Naive thymus-derived CD8-positive, alpha-beta T cell (primary cell): ENCODE measurements at places on chromosomes 12 and 14.

DNA sequence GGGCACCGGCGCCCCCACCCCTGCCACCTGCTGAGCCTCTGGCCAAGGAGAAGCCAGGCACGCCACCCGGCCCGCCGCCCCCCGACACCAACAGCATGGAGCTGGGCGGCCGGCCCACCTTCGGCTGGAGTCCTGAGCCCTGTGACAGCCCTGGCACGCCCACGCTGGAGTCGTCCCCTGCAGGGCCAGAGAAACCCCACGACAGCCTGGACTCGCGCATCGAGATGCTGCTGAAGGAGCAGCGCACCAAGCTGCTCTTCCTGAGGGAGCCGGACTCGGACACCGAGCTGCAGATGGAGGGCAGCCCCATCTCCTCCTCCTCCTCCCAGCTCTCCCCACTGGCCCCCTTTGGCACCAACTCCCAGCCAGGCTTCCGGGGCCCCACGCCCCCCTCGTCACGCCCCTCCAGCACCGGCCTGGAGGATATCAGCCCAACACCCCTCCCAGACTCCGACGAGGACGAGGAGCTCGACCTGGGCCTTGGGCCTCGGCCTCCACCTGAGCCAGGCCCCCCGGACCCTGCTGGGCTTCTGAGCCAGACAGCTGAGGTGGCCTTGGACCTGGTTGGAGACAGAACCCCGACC is 6.5 kb downstream of the SETD1B start:
- no peak for DNase-seq
- H3K27me3 ChIP-seq = no peaks in the 10 kb centered on the region
- peak overlapping the region; percentile 83 for H3K4me3 ChIP-seq
- peaks cover 74% of the 10 kb centered on the region for H3K4me1 ChIP-seq
- peak overlapping the region; percentile 87 for H3K27ac ChIP-seq

DNA sequence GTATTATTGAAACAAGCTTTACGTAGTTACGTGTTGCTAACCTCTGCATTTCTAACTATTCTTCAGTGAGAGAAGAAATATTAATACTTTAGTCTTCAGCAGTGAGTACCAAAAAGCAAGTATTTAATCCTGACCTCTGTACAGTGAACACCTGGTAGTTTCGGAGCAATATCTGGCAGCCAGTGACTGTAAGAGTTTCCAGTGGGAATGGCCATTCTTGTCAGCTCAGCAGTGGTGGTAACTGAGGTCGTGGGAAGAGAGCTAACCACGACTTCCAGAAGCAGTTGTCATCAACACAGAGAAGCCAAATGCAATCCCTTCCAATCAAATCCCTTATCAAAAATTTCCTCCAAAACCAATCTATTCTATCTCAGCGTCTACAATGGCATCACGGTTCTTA is 1500.2 kb upstream of the FLRT2 start:
- no peaks in the 10 kb centered on the region for H3K36me3 ChIP-seq
- no peak overlapping the region for H3K27ac ChIP-seq
- H3K4me3 ChIP-seq = no peak overlapping the region
- no peak for DNase-seq
- H3K27me3 ChIP-seq = no peaks in the 10 kb centered on the region
- no peaks in the 10 kb centered on the region for H3K4me1 ChIP-seq

DNA sequence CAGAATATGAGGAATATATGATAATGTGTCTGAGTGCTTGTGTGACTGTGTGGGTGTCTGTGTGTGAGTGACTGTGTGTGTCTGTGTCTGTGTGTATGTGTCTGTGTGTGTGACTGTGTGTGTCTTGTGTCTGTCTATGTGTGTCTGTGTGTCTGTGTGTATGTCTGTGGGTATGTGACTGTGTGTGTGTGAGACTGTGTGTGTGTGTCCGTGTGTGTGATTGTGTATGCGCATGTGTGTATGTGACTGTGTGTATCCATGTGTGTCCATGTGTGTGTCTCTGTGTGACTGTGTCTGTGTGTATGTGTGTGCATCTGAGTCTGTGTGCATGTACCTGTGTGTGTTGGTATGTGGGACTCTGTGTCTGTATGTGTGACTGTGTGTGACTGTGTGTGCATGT is 1361.2 kb upstream of the TMEM132C start:
- H3K36me3 ChIP-seq = no peaks in the 10 kb centered on the region
- no peak overlapping the region for H3K27ac ChIP-seq
- no peak overlapping the region for H3K4me3 ChIP-seq
- peaks cover 10% of the 10 kb centered on the region for H3K27me3 ChIP-seq
- H3K4me1 ChIP-seq = no peaks in the 10 kb centered on the region
- DNase-seq = no peak

GRCh38 chr12:59375633-59376032 is 220.2 kb upstream of the SLC16A7 start:
- DNase-seq = no peak
- no peaks in the 10 kb centered on the region for H3K4me1 ChIP-seq
- no peak overlapping the region for H3K27ac ChIP-seq
- H3K27me3 ChIP-seq = peaks cover 9% of the 10 kb centered on the region
- H3K36me3 ChIP-seq = no peaks in the 10 kb centered on the region

GRCh38 chr12:130633771-130634170 is 82.3 kb downstream of the RIMBP2 start:
- H3K36me3 ChIP-seq = no peaks in the 10 kb centered on the region
- DNase-seq = no peak
- H3K27ac ChIP-seq = no peak overlapping the region
- no peaks in the 10 kb centered on the region for H3K27me3 ChIP-seq

- H3K4me3 ChIP-seq = no peak overlapping the region
- H3K27ac ChIP-seq = no peak overlapping the region
- H3K27me3 ChIP-seq = no peaks in the 10 kb centered on the region
Measured at GRCh38 chr12:42985506-42985905, 396.0 kb upstream of the PRICKLE1 start.

GRCh38 chr14:25848601-25849000 is 749.2 kb downstream of the NOVA1 start:
- H3K27ac ChIP-seq = no peak overlapping the region
- H3K27me3 ChIP-seq = no peaks in the 10 kb centered on the region
- H3K4me1 ChIP-seq = no peaks in the 10 kb centered on the region
- DNase-seq = no peak
- H3K36me3 ChIP-seq = no peaks in the 10 kb centered on the region

DNA sequence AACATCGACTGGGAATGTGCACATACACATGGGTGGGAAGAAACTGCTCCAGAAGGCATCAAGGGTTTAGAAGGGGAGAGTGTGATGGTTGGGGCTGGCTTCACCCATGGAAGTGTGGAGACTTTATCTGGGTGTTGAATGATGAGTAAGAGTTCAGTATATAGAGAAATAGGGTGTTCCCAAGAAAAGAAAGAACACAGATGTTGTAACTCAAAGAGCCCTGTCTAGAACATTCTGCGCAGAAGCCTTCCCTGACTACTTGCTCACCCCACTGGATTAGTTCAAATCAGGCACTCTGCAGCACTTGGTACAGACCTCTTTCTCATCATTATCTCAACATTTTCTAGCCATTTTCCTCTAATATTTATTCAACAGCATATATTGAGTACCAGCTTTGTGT is 491.7 kb downstream of the SNAPC1 start:
- no peak overlapping the region for H3K27ac ChIP-seq
- no peaks in the 10 kb centered on the region for H3K36me3 ChIP-seq
- peaks cover 3% of the 10 kb centered on the region for H3K27me3 ChIP-seq
- DNase-seq = no peak
- H3K4me3 ChIP-seq = no peak overlapping the region

GRCh38 chr12:47882781-47883546 is 21.8 kb downstream of the VDR start:
- no peaks in the 10 kb centered on the region for H3K27me3 ChIP-seq
- H3K27ac ChIP-seq = peak overlapping the region; percentile 92
- DNase-seq = no peak
- H3K36me3 ChIP-seq = no peaks in the 10 kb centered on the region

DNA sequence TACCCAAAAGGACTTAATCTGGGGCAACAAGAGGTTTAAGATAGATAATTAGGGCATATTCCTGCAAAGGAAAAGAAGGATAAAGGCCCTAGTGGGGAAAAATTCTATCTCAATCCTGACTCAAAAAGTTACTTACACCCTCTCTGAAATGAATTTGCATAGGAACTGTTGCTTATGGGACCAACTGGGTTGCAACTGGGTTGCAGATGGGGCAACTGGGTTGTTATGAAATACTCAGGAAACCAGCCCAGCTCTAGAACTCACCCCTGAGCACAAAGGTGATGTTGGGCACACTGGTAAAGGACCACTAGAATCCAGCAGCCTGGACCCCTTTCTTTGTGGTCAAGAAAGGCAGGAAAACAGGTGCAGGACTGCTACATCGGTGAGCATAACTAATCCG is 17.2 kb upstream of the RILPL1 start:
- H3K36me3 ChIP-seq = no peaks in the 10 kb centered on the region
- no peak for DNase-seq
- no peak overlapping the region for H3K27ac ChIP-seq
- H3K4me3 ChIP-seq = no peak overlapping the region
- peaks cover 3% of the 10 kb centered on the region for H3K27me3 ChIP-seq

GRCh38 chr12:70467918-70468733 is 102.0 kb downstream of the KCNMB4 start:
- no peaks in the 10 kb centered on the region for H3K4me1 ChIP-seq
- no peak for DNase-seq
- H3K27ac ChIP-seq = no peak overlapping the region
- no peak overlapping the region for H3K4me3 ChIP-seq

DNA sequence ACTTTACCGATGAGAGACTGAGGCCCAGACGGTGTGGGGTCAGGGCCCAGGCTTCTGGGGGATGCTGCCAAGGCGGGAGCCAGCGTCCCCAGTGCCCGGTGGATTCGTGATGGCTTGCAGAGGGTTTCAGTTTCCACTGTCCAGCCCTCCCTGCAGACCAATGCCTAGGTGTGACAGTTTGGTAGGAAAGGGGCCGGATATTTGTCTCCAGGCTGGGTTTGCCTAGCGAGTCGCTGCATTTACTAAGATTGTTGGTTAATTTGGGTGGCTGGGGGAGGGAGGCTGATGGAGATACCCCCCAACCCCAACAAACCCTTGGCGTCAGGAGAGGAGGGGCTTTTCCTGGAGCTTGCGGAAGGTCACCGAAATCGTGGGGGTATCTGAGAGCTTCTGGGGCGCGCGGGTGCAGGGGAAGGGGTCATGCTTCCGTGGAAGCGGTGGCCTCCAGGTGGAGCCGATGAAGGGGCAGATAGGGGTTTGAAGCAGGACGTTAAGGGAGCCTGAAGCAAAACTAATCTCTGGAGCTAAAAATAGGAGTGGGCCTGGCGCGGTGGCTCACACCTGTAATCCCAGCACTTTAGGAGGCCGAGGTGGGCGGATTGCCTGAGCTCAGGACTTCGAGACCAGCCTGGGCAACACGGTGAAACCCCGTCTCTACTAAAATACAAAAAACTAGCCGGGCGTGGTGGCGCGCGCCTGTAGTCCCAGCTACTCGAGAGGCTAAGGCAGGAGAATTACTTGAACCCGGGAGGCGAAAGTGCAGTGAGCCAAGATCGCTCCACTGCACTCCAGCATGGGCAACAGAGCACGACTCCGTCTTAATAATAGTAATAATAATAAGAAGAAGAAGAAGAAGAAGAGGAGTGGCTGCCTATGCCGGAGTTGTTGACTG is 1.1 kb upstream of the CDC42BPB start:
- no peaks in the 10 kb centered on the region for H3K36me3 ChIP-seq
- H3K27ac ChIP-seq = no peak overlapping the region
- DNase-seq = no peak
- peaks cover 19% of the 10 kb centered on the region for H3K4me1 ChIP-seq

DNA sequence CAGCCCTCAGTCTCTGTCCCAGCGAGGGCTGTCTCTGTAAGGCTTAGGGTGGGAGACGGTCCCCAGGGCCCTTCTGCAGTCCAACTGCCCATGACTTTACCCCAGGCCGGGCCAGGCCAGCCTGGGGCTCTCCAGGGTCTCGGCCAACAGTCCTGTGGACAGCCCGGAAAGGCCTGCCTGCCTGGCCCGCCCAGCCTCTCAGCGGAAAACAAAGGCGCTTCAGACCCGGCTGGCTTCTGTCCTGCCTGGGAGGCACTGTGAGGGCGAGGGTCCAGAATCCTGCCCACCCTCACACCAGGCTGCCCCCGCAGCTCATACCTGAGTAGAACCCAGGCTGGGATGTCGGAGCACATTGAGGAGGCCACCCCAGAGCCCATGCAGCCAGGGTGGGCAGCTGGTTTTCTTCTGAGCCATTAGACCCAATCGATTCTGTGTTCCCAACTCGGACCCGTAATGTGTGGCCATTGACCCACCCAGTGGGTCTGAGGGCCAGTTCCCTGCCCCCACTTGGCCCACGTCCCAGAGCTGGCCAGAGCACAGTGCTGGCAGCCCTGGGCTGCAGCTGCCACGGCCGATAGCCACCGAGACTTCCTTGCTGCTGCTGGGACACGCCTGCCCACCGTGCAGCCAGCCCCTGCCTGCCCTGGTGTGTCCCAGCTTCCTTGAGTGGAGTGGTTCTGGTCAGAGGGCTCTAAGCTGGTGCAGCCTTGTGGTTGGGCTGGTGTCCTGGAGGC is 1.6 kb downstream of the CRIP2 start:
- H3K36me3 ChIP-seq = no peaks in the 10 kb centered on the region
- H3K4me3 ChIP-seq = peak overlapping the region; percentile 65
- H3K27ac ChIP-seq = no peak overlapping the region
- H3K27me3 ChIP-seq = no peaks in the 10 kb centered on the region
- no peak for DNase-seq

DNA sequence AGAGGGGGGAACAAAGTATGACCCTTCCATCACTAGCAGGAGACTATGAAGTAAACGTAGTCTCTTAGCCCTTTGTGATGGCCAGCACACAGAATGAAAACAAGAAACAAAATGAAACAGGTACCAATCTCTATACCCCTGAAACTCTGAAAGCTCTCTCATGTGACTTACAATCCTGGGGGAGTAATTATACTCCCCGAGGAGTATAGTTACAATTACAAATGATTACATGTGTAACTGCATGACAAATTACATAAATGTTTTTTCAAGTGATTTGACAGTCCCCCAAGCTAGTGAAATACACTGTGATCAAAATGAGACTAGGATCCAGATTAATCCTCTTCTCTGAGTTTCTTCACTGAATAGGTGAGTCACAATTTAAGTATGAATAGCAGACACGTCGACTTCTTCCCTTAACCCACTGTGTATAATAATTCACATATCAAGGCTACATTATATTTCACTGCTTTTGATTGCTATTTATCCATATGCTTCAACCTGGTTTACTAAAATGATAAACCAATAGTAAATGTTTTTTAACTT is 74.0 kb downstream of the SPTSSA start:
- H3K27ac ChIP-seq = no peak overlapping the region
- H3K4me1 ChIP-seq = no peaks in the 10 kb centered on the region
- DNase-seq = no peak
- H3K4me3 ChIP-seq = no peak overlapping the region

GRCh38 chr14:39442293-39442692 is 10.1 kb upstream of the FBXO33 start:
- no peak for DNase-seq
- peaks cover 14% of the 10 kb centered on the region for H3K36me3 ChIP-seq
- H3K4me3 ChIP-seq = no peak overlapping the region
- H3K27me3 ChIP-seq = no peaks in the 10 kb centered on the region
- H3K27ac ChIP-seq = no peak overlapping the region
- H3K4me1 ChIP-seq = no peaks in the 10 kb centered on the region

GRCh38 chr14:34522496-34522895 is 17.0 kb downstream of the EAPP start:
- peaks cover 22% of the 10 kb centered on the region for H3K36me3 ChIP-seq
- peaks cover 4% of the 10 kb centered on the region for H3K4me1 ChIP-seq
- no peaks in the 10 kb centered on the region for H3K27me3 ChIP-seq
- no peak overlapping the region for H3K27ac ChIP-seq
- DNase-seq = no peak
- H3K4me3 ChIP-seq = no peak overlapping the region

GRCh38 chr12:129213551-129213950 is 360.3 kb downstream of the GLT1D1 start:
- no peak overlapping the region for H3K4me3 ChIP-seq
- no peak for DNase-seq
- no peak overlapping the region for H3K27ac ChIP-seq
- no peaks in the 10 kb centered on the region for H3K4me1 ChIP-seq
- H3K27me3 ChIP-seq = no peaks in the 10 kb centered on the region
